ENCODE measurements at places on chromosomes 2 and 18.

GRCh38 chr18:72542984-72543356 lies 1.2 kb downstream of the CBLN2 start:
- DNase-seq = no peak

DNA sequence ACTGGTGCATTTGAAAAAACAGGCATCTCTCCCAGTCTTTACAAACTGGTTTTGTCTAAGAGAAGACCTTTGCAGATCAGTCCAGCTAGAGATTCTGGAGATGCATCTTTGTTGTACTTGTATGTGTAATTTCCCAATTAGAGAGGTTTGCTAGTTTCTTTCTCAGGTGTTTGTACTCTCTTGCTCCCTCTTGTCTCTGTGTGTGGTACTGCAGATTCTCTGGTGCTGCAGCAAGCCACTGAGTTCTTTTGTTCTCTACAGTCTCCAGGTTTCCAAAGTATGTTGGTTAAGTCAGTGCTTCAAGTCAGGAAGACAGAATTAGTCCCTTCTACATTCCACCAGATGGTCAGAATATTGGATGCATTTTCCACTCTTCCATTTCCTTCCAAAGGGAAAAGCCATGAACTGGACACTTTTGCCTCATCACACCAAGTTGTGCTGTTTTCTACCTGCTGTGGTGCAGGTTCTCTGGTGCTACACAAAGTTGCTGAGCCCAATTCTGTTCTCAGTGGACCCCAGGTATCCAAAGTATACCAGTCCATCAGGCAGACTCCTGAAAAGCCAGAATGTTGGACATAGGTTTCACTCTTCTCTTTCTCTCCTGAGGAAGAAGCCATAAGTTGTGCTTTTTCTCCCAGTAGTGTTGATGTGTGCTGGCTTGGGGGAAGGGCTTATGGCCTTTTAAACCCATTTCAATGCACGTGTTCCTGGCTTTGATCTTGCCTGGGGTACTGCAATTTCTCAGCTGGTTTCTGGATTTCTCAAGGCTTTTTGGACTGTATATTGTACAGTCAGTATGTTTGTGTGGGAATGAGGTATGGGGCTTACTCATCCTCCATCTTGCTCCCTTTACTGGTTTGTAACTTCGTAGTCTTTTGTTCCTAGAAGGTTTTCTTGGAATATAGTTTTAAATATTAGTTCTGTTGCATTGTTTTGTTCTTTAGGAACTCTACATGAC lies 29.8 kb downstream of the EPC2 start:
- DNase-seq = peak; percentile 41

DNA sequence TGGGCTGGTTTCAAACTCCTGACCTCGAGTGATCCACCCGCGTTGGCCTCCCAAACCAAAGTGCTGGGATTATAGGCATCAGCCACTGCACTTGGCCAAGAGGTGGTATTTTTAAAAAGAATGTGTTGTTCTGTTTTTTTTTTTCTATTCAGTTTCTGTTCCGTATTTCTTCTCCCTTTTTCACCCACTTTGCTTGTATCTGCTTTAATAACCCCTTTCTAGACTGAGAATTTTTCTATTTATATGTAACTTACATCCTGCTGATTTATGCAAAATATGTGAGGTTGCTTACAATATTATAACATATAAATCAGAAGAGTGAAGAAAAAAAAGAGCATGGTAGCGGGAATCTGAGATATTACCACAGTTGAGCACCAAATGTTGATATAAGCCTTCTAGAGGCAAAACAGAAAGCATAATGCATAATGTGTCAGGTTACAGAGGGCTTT lies 17.2 kb upstream of the LYPD6B start:
- DNase-seq = no peak

- no peak for DNase-seq
Measured at GRCh38 chr18:22102953-22103646, 66.3 kb upstream of the GATA6 start.

DNA sequence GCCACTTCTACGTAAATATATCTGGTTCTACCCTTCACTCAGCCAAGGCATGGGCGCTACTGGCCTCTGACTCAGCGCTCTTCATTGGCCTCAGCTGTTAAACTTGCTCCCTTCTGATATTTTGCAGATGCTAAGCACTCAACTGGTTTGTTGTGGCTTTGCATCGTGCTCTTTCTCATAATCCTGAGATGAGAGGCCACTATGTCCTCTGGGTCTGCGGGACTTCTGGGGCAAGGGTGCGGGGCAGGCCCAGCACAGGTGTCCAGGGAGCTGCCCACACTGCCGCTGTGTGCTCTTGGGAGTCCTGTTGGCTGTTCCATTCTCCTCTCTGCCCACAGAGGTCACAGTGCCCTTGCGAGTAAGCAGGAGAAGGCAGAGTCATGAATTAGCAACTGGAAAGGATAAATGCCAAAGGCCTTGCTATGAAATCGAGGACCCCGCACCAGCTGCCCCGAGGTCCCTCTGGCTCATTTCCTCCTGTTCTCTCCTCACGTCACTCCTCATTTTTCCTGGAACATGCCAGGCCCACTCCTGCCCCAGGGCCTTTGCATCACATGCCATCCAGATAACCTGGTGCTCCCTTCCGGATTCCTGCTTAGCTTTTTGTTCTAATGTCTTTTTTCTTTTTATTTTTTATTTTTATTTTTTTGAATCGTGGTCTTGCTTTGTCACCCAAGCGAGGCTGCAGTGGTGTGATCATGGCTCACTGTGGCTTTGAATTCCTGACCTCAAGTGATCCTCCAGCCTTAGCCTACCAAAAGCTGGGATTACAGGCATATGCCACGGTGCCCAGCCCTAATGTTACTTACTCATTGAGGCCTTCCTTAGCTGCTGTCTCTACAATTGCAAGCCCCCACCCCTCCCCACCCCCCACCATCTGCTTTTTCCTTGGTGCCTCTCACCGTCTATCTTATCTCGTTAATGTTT lies 34.9 kb upstream of the MAT2A start:
- no peak for DNase-seq

DNA sequence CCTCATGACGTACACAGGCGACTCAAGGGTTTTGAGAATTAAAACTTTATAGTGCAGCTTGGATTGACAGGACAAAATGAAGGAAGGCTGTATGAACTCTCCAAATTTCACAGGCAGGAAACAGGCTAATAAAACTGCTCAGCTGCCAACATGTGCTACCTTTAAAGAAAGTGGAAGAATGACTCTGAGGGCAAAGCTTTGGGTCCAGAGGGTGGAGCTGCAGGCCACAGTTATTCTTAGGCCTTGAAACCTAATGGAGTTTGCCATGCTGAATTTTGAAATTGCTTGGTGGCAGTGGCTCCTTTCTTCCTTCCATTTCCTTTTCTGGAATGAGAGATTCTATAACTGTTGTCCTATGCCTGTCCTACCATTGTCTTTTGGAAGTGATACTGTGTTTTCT lies 34.8 kb downstream of the HAT1 start:
- DNase-seq = no peak
